Activated naive CD8-positive, alpha-beta T cell treated with anti-CD3 and anti-CD28 coated beads for 36 hours (primary cell): ENCODE measurements at places on chromosomes 16 and 17. TPM values are rescaled to one million over a fixed set of nuclear protein-coding genes. Genes with fewer than 3 reads are reported as not detected.

APOBR gene
- 5.4 TPM for total RNA-seq

PFAS gene
- total RNA-seq = 187 TPM

TMED6 gene
- 1.2 TPM for total RNA-seq

KRT27 gene
- total RNA-seq = not detected

BFAR gene
- total RNA-seq = 75.7 TPM

CCL16 gene
- total RNA-seq = not detected

JUP gene
- 2.7 TPM for total RNA-seq

HBA2 gene
- not detected for total RNA-seq

DNA sequence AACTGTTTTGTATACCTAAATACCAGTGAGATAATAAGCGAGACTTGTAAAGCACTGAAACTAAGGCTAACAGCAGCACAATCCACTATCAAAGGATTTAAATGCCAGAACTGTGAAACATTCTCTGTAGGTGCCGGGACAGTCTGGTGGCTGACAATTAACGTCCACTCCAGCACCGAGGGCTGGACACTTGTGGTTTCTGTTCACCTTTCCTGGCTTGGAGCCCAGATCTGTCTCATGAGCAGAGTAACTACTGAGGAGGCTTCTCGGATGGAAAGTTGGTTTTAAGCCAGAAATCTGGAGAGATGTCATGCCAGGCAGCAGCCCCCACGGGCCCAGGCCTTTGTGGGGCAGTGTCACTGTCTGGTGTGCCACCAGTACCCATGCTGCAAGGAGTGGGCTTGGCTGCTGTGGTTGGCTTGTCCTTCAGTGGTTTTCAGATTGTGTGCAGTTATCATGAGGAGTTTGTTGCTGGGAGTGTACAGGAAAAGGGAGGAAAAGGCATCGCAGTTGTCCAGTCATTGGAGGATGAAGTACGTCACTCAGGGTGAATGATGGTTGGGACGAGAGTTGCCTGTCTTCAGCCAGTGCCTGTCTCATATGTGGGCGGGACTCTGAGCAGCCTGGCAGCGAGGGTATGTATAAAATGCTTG lies 35.5 kb downstream of the UBN1 start:
- no peak for DNase-seq

GRCh38 chr17:61639818-61640217 lies 48.8 kb upstream of the NACA2 start:
- DNase-seq = no peak

- DNase-seq = peak; percentile 61
Measured at GRCh38 chr17:6574687-6575595, 18.6 kb upstream of the PITPNM3 start.

DNA sequence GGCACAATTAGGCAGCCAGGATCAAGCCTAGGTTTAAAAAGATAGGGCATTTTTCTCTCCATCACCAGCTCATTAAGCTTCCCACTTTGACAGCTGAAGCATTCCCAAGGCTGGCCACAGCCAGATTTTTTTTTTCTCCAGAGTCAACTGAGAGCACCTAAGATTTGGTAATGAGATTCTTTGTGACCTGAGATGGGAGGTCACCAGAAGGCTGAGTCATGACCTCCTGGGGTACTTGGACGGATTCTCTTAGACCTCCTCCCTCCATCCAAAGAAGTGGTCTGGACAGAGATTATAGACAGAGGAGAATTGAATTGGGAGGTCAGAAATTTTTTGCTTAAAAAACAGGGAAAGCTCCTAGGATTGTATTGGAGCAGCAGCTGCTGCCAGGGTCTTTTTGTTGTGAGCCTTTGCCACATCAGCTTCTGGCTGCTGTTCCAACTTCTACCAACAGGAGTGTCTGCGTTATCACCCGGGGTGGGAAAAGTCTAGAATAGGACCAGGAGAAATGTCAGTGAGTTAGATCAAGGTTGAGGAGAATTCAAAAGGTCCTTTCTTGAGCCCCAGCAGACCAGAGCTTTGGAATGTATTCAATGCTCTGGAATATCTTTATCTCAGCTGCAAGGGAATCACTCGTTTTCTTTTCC lies 221.2 kb upstream of the N4BP1 start:
- DNase-seq = no peak

DNA sequence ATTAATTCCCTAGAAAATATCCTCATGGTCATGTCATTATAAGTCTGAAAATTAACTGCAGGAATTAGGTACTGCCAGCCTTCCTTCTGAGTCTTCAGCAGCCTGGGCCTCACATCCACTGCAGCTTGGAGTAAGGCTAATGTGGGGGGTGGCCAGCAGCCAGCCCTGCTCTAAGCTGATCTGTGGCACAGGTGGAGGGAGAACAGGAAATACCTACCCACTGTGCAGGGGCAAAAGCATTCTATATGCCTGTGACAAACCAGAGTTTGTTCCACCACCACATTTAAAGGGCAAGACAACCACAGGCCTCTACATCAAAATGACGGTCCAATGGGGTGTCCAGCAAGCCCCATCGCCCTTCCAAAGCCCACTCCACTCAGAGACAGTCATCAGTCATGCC lies 9.4 kb downstream of the NPRL3 start:
- no peak for DNase-seq

DNA sequence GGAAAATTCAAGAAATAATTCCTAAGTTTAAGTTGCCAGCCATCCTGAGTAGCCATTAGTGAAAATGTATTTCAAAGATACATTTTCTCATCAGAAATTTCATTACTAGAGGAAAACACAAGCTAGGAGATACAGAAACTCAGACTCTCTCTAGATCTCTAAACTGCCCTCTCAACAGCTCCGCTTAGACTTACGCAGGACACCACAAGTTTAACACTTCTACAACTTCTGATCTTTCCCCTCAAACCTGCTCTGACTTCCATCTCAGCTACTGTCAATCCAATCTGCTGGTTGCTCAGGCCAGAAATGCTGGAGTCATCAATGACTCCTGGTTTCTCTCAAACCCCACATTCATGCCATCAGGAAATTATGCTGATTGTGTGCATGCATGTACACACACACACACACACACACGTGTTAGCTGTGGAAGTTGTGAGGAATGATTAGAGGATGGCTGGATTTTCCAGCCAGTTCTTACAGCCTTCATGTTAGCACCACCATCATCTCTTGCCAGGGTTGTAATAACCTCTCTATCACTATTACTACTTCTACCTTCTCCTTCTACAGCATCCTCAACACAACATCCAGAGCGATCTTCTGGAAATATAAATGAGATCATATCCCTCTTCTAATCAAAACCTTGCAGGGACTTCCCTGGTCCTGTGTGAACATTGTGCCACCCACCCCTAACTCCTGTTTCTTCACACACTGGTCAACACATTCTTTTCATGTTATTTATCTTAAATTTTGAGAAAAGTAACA lies 47.1 kb downstream of the COX10 start:
- DNase-seq = no peak

DNA sequence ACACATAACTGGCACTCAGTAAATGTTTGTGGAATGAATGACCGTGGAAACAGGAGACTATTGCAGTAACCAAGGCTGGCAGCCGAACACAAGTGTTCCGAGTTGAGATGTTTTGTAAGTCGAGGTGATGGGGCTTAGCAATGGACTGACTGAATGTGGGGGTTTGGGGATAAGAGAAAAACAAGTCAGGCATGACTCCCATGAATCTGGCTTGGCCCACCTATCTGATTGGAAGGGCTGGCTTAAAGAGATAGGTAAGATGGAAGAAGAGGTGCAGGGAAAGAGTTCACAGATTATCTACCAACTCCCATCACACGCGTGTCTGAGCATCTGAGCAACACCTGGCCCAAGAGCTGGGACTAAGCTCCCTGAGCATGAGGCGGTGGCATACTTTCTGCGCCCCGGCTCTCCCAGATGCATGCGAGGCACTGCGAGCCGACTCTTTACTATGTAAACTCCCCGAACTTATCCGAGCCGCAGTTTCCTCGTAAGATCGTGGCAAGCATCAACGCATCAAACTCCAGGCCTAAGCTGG lies 539 bp downstream of the IFT20 start:
- DNase-seq = no peak

- DNase-seq = peak; percentile 43
Measured at GRCh38 chr17:42681976-42682721, at the start of gene CNTNAP1. Gene CNTNAP1 (plus strand): TSS chr17:42682531. CDS start chr17:42682830, 299 bp downstream.

GRCh38 chr17:76627510-76627909 lies 16.0 kb downstream of the ST6GALNAC1 start:
- DNase-seq = no peak

GRCh38 chr17:65741710-65742109 lies 180.3 kb upstream of the AXIN2 start:
- DNase-seq = no peak

GRCh38 chr17:35865412-35866340 lies 3.0 kb downstream of the HEATR9 start:
- DNase-seq = no peak

DNA sequence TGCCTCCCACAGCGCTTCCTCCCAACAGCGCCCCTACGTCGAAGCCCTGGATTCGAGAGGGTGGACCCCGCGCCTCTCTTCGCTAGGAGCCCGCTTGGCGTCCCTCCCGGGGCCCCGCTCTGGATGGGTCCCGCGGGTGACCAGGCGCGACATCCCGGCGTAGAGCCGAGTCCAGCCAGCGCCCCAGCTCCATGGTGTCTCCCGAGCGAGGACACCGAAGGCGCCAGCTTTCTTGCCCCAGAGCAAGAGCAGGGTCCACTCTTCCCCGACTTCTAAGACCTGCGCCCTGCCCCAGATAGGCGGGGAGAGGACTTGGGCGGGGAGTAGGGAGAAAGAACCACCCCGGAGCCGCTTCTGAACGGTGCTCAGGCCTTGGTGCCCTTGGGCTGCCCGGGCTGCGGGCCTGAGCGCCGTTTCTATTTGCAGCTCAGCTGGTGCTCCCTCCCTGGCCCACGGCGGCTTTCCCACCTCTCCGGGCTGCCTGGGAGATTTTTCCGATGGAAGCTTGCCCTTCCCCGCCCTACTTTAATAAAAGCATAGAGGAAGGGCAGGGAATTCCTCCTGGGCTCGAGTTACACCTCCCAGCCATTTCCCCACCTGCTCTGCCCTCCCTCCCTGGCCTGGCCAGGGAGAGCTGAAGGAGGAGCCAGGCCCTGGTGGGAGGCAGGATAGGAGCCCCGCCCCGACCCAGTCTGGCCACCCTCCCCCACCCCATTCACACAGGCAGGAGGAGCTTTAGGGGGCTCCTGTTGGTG lies 1.8 kb downstream of the MMP15 start:
- DNase-seq = no peak

DNA sequence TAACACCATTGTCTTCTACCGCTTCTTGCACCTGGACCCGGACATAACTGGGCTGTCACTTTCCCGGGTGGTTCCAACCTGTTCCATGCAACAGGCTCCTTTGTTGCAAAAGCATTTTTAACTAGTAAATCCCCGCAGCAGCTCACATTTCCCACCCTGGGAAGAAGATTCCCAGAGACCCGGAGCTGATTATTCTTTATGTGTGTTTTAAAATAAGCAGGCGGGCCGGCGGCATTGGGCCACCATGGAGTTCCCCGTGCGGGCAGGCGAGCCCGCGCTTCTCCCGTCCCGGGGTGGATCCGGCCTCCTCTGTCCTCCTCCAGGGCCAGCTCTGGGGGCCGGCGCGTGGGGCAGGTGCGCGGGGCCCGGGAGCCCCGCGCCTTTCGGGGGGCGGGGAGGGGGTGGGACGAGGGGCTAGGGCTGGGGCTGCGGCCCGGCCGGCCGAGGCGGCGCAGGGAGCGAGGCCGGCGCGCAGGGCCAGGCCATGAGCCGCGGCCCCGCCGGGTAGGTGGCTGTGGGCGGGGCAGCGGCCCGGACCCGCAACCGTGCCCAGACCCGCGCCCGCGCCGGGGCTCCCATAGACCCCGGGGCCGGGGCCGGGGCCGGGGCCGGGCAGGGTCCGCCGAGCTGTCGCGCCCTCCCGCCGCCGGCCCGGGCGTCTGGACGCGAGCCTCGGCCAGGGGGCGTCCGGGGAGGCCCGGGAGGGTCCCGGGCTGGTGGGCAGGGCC lies 1.7 kb downstream of the CRAMP1 start:
- DNase-seq = peak; percentile 32

GRCh38 chr16:14523632-14524031 lies 106.4 kb downstream of the PARN start:
- no peak for DNase-seq

DNA sequence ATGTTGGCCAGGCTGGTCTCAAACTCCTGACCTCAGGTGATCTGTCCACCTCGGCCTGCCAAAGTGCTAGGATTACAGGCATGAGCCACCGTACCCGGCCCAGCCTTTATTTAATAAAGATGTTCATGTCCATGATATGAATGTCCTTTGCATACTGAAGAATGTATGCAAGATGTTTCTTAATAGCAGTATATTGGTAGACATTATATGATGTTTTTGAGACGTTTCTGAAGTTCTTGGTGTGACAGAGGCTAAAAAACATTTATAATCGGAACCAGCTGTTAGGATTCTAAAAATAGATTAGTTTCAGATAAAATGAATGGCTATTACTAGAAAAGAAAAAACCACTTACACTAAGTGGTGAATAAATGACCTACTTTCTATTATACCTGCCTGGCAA lies 11.8 kb downstream of the PDZD9 start:
- DNase-seq = no peak

GRCh38 chr17:79109584-79109983 lies 35.0 kb downstream of the ENGASE start:
- no peak for DNase-seq

GRCh38 chr17:14986127-14986526 lies 279.0 kb downstream of the PMP22 start:
- DNase-seq = no peak

DNA sequence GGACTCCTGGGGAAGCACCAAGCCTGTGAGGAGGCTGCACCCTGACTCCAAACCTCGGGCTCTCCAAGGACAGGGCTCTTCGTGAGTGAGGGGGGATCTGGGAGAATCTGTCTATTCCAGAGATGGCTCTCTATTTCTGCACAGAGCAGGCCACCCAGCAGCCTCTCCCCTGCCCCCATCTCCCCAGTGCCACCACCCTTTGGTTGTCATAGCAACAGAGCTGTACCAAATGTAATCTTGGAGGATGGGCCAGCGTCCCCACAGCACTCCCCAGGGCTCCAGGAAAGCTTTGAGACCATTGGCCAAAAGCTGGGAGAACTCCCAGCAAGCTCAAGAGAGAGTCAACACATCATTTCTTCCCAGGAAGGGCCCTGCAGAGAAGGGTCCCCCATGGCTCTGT lies 49.3 kb downstream of the ABCC12 start:
- DNase-seq = no peak
